ENCODE measurements at places on chromosomes 6 and 20. TPM values are rescaled to one million over a fixed set of nuclear protein-coding genes. Genes with fewer than 3 reads are reported as not detected.

Gene CCR6
- total RNA-seq: not detected

- no peaks in the 10 kb centered on the region for H3K27me3 ChIP-seq
- no peaks in the 10 kb centered on the region for H3K36me3 ChIP-seq
- no peak overlapping the region for H3K4me3 ChIP-seq
- H3K4me1 ChIP-seq: no peaks in the 10 kb centered on the region
- H3K27ac ChIP-seq: no peak overlapping the region
- DNase-seq: no peak
These were observed 248.8 kb downstream of the SAMD5 start for GRCh38 chr6:147757291-147757690.

DNA sequence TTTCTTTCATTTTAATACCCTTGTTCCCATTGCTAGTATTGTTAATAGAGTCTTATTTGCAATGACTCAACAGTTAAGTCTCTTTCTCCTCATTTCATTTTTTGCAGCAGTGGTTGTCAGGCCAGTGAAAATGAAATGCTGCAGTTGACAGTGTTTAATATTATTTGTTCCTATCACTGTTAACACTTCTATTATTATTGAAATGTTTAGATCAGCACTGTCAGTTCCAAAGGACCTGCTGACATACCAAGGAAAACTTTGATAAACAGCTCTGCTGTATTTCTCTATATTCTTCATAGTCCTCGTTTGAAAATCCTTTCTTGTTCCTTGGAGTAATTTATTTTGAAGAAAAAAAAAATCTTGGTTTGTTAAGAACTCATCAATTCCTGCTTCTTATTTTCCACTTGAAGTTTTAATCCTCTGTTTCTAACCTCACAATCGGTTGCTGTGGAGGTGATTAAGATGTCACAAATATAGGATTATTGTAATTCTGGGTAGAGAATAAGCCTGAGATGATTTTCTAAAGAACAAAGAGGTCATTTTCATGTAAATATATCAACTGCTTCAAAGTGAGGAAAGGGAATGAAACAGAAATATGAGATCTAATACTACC, 1065.9 kb upstream of the CITED2 start:
- no peak overlapping the region for H3K27ac ChIP-seq
- no peaks in the 10 kb centered on the region for H3K27me3 ChIP-seq
- no peaks in the 10 kb centered on the region for H3K36me3 ChIP-seq
- H3K4me1 ChIP-seq: no peaks in the 10 kb centered on the region
- H3K4me3 ChIP-seq: no peak overlapping the region

Gene DCBLD1
- total RNA-seq: 2.4 TPM

DNA sequence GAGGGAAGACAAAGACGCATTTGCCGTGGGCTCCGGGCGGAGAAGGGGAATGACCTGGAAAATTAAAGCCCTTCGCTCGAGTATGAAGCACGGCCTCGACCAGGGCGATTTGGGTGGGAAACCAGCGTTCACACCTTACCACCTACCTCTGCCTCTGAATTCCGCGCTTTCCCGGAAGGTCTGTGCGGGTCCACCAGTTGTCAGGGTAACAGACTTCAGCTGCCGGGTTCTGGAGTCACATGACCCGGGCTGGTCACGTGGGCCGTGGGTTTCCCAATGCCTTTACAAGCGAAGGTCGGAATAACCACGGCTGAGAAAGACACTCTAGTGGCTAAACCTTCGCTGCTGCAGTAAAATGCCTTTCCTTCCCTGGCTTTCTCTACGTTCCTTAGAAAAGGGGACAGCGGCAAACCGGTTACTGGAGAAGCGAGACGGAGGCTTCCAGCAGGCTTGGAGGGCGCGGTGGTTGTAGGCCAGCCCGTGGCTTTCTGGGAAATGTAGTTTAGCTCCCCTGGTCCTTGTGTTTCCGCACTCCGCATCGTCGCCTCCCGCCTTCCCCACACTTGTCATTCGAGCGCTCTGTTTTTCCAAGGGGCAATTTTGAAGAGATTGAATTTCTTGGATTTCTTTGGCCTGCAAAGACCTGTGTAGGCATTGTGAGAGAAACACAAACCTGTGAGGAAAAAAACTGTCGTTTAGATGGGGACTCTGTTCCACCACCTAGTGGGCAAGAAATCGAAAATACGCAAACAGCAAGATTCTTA, at the start of gene CEP162:
TSS of gene CEP162 (minus strand) at position 210 of the 764 bp plus-strand sequence. CDS start 1,250 bp downstream, outside the sequence.
- peak within 1 kb of the TSS; percentile 97 for H3K4me3 ChIP-seq
- H3K36me3 ChIP-seq: no peaks in the 10 kb centered on the region
- H3K27me3 ChIP-seq: peaks cover 2% of the 10 kb centered on the region

DNA sequence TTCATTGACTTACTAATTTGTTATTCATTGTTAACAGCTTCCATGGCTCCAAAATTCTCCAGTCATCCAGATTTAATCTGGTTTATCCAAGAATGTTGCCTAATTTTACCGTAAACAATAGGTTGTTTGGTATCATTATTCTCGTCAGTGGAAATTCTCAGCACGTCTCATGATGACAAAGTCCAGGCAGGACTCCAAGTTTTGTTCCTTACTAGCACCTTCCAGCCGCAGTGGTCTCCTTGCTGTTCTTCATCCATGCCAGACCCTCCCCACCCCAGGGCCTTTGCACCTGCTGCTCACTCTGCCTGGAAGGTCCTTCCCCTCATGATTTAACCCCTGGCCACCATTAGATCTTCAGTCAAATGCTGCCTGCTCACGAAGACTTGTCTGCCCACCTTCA, 48.1 kb upstream of the NAA20 start:
- H3K36me3 ChIP-seq: no peaks in the 10 kb centered on the region
- peaks cover 8% of the 10 kb centered on the region for H3K4me1 ChIP-seq
- H3K4me3 ChIP-seq: no peak overlapping the region
- no peak overlapping the region for H3K27ac ChIP-seq
- DNase-seq: no peak

Gene TENT5A
- 0.76 TPM for total RNA-seq

- H3K36me3 ChIP-seq: no peaks in the 10 kb centered on the region
- no peak for DNase-seq
- no peaks in the 10 kb centered on the region for H3K4me1 ChIP-seq
These were observed 8.6 kb upstream of the IP6K3 start for GRCh38 chr6:33755070-33755869.

Gene CTAGE9
- not detected for total RNA-seq

DNA sequence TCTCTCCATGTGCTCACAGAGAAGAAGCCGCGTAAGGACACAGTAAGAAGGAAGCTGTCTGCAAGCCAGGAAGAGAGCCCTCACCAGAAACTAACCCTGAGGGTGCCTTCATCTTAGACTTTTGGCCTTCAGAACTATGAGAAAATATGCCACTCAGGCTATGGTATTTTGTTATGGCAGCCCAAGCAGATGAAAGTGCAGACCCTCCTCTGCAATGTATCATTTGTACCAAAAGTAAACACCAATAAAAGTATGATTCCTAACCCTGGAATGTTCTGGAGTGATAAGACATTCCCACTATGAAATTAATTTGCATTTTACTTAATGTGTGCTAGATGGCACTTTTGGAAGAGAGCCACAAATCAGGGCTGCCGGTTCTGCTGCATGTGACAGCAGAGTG, 594.3 kb downstream of the UTRN start:
- no peak overlapping the region for H3K4me3 ChIP-seq
- no peak overlapping the region for H3K27ac ChIP-seq
- peaks cover 14% of the 10 kb centered on the region for H3K27me3 ChIP-seq

- no peak overlapping the region for H3K27ac ChIP-seq
- no peak for DNase-seq
- peaks cover 7% of the 10 kb centered on the region for H3K4me1 ChIP-seq
- H3K4me3 ChIP-seq: no peak overlapping the region
These were observed 179.7 kb upstream of the SCGN start for GRCh38 chr6:25472306-25472705.

Gene STX11
- 38.5 TPM for total RNA-seq

DNA sequence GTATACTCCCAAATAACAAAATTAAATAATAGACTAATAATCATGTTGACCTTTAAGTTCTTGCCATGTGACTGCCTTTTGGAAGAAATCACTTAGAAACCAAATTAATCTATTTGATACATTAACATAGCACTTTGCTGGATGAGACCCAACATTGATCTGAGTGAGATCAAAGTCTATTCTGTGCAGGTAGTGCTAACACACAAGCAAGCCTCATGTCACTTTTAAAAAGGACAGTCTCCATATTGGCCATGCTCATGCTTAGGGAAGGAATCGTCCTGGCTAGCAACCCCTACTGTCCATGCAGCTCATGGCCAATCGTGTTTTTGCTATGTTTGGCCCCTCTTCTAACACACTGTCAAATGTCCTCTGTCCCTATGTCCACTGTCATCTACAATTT, 35.8 kb upstream of the RNF217 start:
- no peaks in the 10 kb centered on the region for H3K27me3 ChIP-seq
- no peak overlapping the region for H3K27ac ChIP-seq
- H3K4me1 ChIP-seq: no peaks in the 10 kb centered on the region
- H3K4me3 ChIP-seq: no peak overlapping the region

Gene TMEM181
- 10.5 TPM for total RNA-seq

GRCh38 chr6:7137335-7138045, 29.7 kb downstream of the RREB1 start:
- no peaks in the 10 kb centered on the region for H3K27me3 ChIP-seq
- H3K4me1 ChIP-seq: peaks cover 72% of the 10 kb centered on the region

Gene RAD21L1
- total RNA-seq: not detected

Gene C6orf118
- total RNA-seq: not detected

DNA sequence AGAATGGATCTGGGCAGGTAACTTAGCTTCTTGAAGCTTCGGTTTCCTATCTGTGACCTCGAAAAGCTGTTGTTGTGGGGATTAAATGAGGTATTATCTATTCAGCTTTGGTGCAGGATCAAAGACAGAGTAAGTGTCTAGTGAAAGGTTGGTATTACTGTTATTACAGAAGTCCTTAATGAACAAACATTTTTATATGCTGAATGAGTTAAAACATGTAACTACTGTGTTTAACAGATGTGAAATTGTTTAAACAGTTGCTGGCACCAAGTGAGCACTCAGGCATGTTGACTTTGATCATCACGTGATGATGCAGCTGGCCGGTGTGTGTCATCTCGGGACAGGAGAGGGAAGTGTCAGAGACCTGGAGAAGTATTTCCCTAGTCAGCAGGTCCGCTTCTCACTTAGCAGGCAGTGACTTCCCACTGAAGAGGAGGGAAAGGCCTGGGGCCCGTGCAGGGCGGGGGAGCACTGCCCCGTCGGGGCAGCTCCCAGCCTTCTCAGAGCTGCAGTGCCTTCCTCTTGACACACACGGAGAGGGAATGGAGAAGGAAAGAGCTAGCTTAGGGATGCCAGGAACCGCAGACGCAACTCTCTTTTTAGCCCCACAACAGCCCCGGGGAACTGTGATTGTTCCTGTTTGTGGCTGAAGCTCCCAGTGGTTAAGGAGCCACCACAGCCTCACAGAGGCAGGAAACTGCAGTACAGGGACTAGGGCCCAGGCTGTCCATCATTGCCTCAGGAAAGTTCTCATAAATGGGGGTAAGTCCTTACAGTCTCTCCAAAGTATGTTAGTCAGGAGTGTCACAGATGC, 18.0 kb downstream of the TUBB2A start:
- H3K36me3 ChIP-seq: peaks cover 10% of the 10 kb centered on the region
- H3K27ac ChIP-seq: no peak overlapping the region
- no peak for DNase-seq
- H3K27me3 ChIP-seq: no peaks in the 10 kb centered on the region
- no peak overlapping the region for H3K4me3 ChIP-seq

DNA sequence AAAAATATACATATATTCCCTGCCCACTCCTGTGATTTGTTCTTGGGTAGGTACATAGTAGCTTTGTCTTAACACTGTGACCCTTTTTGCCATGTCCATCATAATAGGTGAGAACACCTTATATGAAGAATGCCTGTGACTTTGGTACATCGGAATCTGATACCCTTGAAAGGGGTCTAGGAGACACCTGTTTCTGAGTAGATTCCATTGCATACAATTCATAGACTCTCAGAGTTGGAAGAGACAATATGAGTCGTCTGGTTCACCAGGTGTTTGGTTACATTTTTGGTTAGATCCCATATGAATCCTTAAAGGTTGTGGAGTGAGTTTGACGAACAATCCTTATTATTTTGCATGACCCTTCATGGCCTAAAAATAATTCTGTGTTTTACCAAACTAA, 36.3 kb downstream of the RNF144B start:
- no peak overlapping the region for H3K27ac ChIP-seq
- no peak overlapping the region for H3K4me3 ChIP-seq
- no peaks in the 10 kb centered on the region for H3K36me3 ChIP-seq
- H3K4me1 ChIP-seq: peaks cover 19% of the 10 kb centered on the region
- DNase-seq: no peak
- H3K27me3 ChIP-seq: no peaks in the 10 kb centered on the region

DNA sequence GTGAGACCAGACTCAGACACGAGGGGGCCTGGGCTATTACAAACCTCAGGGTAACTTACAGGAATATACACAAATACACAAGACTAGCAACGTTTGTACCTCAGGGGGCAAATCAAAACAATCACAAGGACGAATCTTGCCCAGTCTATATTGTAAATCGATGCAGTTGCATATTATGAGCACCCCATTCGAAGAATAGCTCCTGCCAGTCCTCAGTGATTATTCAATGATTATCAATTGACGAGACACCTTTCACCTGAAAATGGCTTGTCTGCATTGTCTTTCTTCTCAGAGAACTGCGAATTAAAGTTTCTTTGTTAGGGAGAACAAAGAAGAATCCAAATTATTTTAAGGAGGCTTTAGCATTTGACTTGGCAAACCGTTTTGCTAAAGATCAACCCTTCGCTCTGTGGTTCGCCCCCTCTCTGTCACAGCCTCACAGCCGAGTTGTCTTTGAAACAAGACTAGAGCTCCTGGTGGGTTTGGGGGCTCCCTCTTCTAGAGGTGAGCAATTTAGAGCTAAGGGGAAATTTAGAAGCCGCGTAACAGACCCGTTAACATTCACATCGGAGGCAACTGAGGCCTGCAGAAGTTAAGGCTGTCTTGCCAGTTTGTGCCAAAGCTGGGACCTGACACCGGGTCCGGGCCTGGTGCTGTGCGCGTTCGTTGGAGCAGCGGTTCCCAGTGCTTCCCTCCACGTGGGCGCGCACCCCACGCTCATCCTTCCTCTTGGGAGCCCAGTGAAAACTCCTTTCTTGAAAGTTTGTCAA, 24.9 kb upstream of the MAP3K7 start:
- peaks cover 15% of the 10 kb centered on the region for H3K4me1 ChIP-seq
- no peaks in the 10 kb centered on the region for H3K36me3 ChIP-seq
- H3K27me3 ChIP-seq: peaks cover 74% of the 10 kb centered on the region
- H3K4me3 ChIP-seq: peak overlapping the region; percentile 80

GRCh38 chr6:8437813-8438212, 2.5 kb upstream of the SLC35B3 start:
- H3K4me1 ChIP-seq: peaks cover 25% of the 10 kb centered on the region
- no peaks in the 10 kb centered on the region for H3K27me3 ChIP-seq
- no peak overlapping the region for H3K4me3 ChIP-seq
- no peak for DNase-seq
- peaks cover 15% of the 10 kb centered on the region for H3K36me3 ChIP-seq

DNA sequence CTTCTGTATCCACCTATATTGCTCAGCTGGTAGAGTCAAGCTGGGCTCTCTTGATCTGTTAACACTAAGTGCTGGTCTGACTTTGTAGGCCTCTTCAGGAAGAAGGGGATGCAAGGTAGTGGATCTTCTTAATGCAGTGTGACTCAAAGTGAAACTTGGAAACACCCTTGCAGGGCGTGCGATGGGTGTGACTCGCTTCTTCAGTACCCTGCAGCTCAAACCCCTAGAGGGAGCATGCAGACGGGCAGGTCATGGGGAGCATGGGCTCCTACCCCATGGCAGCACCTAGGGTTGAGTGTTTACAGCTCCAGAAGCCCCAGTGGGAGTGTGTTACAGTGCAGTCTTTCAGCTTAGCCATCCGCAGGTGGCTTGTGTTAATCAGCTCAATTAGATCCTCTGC, 757 bp upstream of the SAMD3 start:
- no peak overlapping the region for H3K4me3 ChIP-seq
- H3K27ac ChIP-seq: peak overlapping the region; percentile 46
- DNase-seq: peak; percentile 73
- H3K27me3 ChIP-seq: no peaks in the 10 kb centered on the region

Data from activated naive CD8-positive, alpha-beta T cell treated with anti-CD3 and anti-CD28 coated beads for 36 hours (primary cell).